Stimulated activated CD4-positive, alpha-beta T cell treated with anti-CD3 and anti-CD28 coated beads, TNF-alpha, amount 100 ng/mL, for 24 hours (primary cell): ENCODE measurements at places on chromosomes 7 and 10.

DNA sequence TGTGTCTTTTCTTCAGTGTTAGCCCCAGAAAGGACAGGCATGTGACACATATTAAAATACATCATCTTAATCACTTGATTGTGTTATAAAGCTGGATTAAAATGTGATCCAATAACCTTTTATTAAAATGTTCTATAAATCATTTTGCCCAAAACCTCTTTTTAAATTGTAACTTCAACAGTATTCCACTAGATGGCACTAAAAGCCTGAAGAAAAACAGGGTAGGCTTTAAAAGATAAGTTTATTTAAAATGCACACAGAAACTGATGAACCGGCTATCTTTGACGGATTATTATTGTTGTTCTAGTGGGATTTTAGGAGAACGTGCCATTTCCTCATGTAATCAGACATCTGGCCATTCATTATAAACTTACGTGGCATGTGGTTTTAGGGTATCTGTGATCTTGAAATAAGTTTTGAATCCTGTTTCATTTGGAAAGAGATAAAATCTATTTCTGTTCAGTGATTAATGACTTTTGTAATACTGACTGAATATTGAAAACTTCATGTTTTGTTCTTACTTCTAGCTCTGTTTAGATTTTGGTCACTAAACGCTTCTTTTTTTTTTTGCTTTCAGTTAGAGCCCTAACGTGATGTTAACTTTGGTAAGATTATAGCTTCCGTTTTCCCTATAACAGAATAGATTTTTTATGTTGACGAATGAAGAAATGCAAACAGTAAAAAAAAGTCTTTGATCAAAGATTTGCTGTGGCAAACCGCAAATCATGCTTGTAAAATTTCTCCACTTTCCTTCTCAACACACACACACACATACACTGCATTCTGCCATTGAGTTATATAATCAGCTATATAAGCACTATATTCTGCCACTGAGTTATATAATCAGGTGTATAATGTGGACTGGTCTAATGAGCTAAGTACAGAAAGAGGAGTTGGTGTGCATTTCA, 13.6 kb downstream of the VPS50 start:
- no peak for DNase-seq

DNA sequence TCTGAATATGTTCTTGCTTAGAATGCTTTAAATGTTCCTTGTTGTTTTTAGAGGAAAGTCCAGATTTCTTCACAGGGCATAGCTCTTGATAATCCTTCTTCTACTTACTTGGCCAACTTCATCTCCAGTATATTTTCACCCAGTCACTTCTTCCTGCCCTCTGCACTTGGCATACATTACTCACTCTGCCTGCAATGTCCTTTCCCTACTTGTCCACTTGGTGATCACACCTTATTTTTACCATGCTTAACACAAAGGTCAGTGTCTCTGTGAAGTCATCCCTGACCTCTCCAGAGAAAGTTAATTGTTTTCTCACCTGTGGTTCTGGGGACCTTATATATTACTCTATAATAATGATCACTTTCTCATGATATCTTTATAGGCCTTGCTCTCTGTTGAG, 23.3 kb downstream of the SFRP4 start:
- DNase-seq: no peak

- no peak for DNase-seq
Observed at GRCh38 chr7:2437136-2437535, 33.7 kb downstream of the CHST12 start.

GRCh38 chr7:151658778-151659177, 139.1 kb upstream of the RHEB start:
- DNase-seq: no peak

GRCh38 chr7:134104166-134104565, 23.0 kb upstream of the LRGUK start:
- DNase-seq: no peak

- DNase-seq: no peak
Observed at GRCh38 chr7:131288450-131288849, 39.2 kb upstream of the MKLN1 start.

DNA sequence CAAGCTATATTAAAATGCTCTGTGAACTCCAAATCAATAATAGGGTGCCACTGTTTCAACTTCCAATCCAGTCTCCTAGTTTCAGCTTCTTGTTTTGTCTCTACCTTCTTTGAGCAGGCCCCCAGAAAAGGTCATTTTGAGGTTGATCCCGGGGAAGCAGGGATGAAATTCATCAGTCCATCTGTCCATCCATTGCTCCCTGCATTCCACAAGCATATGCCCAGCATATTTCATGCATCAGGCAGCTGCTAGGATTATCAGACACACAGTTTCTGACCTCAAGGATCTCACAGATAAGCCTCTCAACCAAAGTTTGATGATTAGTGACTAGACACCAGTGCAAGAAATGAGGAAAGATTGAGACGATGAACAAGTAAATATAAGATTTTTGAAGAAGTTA, 186.6 kb upstream of the PDE1C start:
- no peak for DNase-seq

- no peak for DNase-seq
Observed at GRCh38 chr10:51564896-51565510, 134.4 kb downstream of the CSTF2T start.

DNA sequence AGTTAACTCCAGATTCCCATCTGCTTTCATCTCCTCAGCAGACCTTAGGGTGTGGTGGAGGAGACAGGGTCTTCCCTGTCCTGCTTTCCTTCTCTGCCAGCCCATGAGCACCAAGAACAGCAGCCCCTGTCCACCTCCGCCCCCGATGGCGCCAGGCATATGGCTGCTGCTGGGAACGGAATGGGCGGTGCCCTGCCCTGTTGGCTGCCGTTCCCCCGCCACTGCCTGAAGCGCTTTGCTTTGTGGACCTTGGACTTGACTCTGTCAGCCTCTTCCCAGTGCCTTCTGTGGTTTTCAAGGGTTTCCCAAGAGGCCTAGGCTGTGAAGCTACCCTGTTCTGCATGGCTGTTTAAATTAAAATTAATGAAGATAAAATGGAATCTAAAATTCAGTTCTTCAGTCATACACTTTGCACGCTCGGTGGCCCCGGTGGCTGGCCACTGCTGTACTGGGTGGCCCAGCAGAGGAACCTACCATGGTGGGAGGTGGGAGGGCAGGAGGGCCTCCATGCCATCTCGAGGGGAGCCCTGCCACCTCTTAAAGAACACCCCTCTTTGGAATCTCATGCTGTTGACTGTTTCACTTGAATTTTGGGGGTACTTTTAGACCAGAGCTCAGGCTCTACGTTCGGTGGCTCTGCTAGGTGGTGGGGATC, 78.7 kb downstream of the NKX6-2 start:
- DNase-seq: no peak

- DNase-seq: no peak
Observed at GRCh38 chr10:104867966-104868598, 227.0 kb downstream of the SORCS3 start.

- no peak for DNase-seq
Observed at GRCh38 chr10:11782793-11783557, 40.2 kb upstream of the PROSER2 start.

DNA sequence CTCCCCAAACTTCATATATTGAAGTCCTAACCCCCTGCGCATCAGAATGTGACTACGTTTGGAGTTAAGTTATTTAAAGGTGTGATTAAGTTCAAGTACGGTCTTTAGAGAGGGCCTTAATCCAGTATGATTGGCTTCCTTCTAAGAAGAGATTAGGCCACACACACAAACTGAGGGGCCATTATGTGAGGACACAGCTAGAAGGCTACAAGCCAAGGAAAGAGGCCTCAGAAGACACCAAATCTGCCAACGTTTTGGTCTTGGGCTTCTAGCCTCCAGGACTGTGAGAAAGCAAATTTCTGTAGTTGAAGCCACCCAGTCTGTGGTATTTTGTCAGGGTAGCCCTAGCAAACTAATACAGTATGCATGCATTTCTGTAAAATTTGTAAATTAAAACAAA, 41.7 kb downstream of the REEP3 start:
- DNase-seq: no peak

DNA sequence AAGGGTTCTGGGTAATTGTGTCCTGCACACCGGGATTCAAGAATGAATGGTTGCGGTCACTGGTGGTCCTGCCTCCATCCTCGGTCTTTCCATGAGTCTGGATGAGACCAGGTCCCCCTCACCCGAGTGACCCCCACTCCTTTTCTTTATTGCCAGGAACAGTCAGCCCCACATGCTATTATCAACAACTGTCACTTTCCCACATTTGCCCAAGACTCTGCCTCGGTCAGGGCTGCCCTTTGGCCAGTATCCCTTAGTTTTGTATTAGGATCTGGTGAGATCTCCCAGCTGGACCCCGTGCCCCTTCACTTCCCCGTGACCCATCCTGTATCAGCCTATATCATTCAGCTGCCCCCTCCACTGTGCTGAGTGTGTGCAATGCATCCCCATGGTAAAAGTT, 288.3 kb downstream of the ADARB2 start:
- no peak for DNase-seq

- no peak for DNase-seq
Observed at GRCh38 chr7:50660040-50660829, 95.0 kb upstream of the DDC start.

DNA sequence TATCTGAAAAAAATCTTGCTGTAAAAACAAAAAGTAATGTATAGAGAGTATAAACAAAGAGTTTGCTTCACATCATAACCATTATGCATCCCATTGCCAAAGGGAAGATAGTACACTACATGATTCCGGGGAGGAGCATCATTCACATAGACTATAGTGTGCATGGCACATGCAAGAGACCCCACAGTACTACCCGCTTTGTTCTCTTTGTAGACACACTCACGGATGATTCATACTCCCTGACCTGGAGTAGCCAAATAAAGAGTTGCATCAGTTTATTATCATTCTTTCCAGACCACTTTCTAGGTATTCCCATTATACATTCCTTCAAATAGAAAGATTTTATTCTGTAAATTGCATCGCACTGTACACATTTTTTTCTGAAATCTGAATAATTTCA, 356.9 kb downstream of the PCDH15 start:
- DNase-seq: no peak

GRCh38 chr7:129872054-129872453, 80.7 kb downstream of the UBE2H start:
- no peak for DNase-seq

GRCh38 chr10:102188298-102188940, 36.2 kb downstream of the NOLC1 start:
- no peak for DNase-seq

DNA sequence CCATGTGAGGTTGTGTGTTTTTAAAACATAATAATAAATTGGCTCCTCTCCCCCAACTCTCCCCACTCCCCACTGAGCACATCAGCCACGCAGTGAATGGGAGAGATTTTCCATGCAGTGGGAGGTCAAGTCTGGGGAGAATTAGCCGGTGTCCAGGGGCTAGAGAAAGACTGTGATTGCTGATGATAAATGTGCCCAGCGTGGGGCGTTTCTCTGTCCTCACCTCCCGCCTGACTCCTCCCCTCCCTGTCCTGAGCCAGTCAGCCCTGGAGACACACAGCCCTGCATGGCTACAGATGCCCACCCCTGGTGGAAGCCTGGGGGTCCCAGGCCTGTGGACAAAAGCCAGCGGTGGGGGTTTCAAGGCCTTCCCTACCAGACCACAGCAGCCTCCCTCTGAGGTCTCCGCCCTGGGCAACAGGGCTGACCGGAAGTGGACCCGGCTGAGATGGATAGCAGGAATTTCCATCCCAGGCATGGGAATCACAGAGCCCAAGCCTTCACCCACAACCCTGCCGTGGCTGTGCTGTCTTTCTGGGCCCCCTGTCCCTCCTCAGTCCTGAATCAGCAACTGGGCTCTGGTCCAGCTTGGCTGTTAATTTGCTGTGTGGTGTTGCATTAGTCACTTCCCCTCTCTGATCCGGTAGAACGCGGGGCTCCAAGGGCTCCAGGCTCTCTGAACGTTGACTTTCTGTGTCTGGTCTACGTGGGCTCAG, 46.8 kb upstream of the SLC29A3 start:
- no peak for DNase-seq

DNA sequence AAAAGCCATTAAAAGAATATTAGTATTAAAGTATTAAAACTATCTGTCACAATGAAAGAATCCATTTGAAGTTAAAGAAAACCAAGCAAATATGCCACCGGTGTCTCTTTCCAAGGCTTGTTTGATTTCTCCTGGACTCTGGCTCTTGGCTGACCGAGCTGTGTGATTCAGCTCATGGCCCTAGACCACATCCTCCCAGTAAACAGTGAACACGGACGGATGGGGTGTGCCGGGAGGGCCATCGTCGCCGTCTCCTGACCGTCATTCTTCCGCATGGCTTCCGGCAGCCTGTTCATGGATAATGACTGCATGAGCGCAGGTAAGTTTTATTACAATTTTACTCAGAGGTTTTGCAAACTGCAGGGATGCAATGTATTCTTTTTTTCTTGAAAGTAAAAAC, 218.5 kb downstream of the DNAJB6 start:
- DNase-seq: no peak

- peak; percentile 68 for DNase-seq
Observed at GRCh38 chr7:100100420-100101015, 679 bp downstream of the MCM7 start.

GRCh38 chr7:26337232-26337865, 45.7 kb downstream of the SNX10 start:
- DNase-seq: no peak

DNA sequence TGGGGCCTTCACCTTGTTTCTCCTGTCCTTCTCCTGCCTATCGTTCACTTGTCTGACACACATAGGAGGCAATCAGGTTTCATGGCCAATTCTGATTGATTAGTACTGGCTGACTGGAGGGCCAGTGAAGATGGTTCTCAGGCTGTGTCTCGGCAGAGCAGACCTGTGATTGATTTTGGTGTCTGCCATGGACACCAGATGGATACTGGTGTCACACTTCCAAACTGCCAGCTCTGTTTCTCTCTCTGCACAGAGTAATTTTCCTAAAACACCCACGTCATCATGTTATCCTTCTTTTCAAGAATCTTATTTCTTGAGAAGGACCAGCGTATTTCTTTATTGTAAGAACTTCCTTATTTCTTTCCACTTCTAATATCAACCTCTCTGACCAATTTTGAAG, 117.1 kb downstream of the ICA1 start:
- DNase-seq: no peak

DNA sequence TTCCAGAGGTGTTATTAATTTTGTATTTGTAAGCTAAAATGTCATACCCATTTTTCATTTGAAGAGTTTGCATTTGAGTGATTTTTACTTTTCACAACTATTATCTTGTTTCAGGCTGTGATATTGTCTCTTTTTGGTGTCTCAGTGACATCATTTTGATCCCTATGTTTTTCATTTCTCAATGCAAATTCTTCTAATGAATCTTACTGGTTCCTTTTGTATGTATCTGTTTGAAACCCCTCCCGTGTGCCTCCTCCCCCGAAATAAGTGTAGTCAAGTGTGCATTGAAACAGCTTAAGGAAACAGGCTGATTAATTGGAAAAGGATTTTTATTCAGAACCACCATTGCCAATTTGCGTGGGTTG, 77.8 kb downstream of the SHH start:
- DNase-seq: no peak

- no peak for DNase-seq
Observed at GRCh38 chr7:95517458-95517857, 31.7 kb downstream of the ASB4 start.

GRCh38 chr10:131435760-131436457, 124.4 kb upstream of the TCERG1L start:
- no peak for DNase-seq

- no peak for DNase-seq
Observed at GRCh38 chr7:37741776-37742175, 58.2 kb downstream of the GPR141 start.

GRCh38 chr7:80749270-80749669, 110.8 kb downstream of the CD36 start:
- DNase-seq: no peak
